ENCODE measurements at places on chromosomes 2 and 18.
A peak's percentile ranks its signal among the peaks of the same experiment; 100 is the strongest.

- no peak for DNase-seq
These were observed 206.8 kb downstream of the OTX1 start for GRCh38 chr2:63257473-63257872.

DNA sequence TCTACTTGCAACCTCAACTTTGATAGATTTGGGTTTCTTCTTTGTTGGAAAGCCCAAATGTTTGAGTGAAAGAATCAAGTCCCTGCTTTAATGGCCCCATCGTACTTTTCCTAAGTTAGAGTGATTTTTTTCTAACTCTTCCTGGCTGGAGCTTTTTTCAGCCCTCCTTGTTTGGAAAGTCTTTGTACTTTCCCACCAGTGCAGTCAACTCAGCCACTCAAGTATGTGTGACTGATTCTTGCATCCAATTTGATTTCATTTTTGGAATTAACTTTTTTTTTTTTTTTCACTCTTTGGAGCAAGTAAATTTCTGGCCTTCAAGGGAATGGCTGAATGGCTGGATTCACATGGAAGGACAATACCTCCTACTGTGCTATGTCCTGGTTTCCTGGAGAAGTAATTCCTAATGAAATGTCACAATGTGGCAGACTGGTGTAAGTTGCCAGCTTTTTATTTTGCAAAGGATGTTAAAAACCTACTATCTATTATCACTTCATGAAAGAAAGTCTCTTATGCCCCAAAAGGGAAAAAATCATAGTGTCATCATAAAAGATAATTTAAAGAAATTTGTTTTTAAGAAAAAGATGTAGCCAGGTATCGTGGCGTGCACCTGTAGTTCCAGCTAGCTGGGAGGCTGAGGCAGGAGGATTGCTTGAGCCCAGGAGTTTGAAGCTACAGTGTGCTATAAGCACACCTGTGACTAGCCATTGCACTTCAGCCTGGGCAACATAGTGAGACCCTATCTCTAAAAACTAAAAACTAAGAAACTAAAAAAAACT, 76.0 kb upstream of the ZFP36L2 start:
- no peak for DNase-seq

DNA sequence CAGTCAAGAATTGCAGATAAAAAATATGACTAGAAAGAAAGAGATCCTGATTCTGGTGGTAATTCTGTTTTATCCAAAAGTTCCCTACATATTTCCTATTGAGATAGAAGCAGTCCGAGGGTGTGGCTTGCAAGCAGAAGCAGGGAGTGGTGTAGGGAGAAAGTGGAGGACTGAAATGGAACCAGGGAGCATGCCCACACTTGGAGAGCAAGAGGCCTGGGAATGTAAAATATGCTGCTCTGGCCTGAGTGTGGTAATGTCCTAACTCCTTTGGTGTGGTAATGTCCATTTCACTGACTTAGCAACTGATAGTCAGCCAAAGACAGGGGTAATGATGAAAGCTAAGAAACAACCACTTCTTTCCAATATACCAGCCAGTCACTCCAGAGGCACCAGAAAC, 30.1 kb upstream of the FMNL2 start:
- DNase-seq = no peak

- DNase-seq = no peak
These were observed 103.0 kb upstream of the STK39 start for GRCh38 chr2:168350380-168350779.

- DNase-seq = no peak
These were observed 15.2 kb downstream of the TSPYL6 start for GRCh38 chr2:54240515-54241469.

DNA sequence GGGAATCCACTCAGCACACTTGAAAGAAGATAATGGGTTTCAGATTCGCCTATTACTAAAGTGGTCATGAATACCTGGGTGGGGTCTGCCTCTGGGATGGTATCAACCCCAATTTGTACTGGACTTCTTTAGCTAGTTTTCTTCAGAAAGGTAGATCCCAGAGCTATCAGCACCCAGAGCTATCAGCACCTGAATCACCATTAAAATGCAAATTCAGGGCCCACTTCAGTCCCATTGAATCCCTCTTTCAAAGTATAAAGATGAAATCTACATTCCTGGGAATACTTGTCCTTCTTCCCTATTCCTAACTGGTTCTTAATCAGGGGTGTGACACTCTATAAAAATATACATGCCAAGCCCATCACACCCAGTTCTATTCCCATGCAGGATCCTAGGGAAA, 914.3 kb downstream of the DCC start:
- DNase-seq = no peak

GRCh38 chr2:28499282-28499681, 3.4 kb downstream of the PLB1 start:
- no peak for DNase-seq

DNA sequence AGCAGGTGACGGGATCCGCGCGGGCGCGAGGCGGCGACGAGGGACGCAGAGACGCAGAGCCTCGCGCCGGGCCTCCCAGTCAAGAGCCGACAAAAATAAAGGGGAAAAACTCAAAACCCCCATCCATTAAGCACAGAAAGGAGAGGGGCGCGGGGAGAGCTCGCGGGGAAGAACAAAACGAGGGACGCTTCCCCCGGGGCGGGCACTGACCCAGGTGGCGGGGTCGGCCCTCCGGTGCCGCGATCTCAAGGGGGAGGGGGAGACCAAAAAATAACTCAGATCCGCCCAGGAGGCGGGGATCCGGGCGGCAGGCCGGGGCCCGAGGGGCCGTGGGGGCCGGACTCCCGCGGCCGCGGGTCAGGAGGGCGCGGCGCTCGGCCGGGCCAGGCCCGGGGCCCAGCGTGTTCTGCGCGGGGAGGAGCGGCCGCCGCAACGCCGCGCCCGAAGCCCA, 597 bp downstream of the RNF103 start:
- peak; percentile 51 for DNase-seq

DNA sequence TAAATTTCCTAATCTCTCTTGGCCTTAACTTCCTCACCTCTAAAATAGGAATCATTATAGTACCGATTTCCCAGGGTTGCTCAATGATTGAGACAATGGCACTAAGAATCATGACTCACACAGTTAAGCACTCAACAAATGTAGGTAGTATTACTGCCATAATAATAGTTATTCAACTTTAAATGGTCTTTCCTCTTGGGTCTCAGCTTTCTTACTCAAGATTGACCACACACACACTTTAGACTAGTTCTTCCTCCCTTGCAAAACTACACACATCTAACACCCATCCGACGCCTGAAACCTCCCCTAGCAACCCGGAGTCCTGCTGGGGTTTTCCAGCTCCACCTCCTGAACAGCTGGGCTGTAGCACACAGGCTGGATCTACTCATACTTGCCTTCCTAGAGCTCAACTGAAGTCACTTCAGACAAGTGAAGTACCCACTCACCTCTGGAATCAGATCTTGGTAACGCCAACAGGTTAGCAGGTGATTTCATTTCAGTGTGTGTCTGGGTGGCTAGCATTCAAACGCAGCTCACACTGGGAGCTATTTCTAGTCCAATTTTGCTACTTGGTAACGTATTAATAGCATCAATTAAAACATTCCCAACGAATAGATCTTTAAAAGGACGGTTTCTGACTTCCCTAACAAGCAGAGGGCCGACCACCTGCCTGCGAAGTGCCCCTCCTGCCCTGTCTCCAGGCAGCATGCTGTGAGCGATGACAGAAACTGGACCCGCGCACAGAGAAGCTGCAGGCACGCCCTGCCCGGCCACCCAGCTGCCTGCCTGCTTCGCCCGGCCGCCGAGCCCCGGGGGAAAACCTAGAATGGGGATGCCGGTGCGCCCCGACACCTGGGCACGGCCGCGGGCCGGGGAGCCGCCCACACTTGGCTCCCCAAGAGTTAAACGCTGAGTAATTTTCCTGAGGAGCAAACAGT, 1.1 kb downstream of the UXS1 start:
- DNase-seq = peak; percentile 86

DNA sequence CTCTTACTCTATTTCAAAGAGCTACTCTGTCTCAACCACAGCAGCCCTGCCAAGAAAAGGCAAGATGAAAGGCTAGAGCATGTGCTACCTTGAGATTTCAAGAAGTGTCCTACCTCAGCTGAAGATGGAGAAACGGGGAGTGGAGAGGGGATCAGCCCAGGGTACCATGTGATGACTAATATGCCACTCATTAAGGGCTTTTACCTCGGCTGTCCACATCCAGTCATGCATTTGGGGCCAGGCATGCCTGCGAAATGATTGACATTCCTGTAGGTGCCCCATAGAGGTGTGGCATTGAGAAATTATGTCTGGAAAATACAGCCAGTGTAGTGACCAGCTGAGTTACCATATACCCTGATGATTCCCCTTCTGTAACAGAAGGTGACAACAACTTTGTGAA, 96.1 kb downstream of the NRP2 start:
- DNase-seq = no peak

DNA sequence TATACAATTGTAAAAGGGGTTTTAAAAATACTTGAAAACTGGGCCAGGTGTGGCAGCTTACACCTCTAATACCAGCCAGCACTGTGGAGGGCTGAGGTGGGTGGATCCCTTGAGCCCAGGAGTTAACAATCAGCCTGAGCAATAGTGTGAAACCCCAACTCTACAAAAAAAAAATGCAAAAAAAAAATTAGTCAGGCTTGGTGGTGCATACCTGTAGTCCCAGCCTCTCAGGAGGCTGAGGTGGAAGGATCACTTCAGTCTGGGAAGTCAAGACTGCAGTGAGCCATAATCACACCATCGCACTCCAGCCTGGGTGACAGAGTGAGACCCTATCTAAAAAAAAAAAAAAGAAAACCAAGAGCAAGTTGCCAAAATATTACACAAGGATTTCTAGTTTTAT, 182.7 kb downstream of the UBE2E3 start:
- DNase-seq = no peak

- DNase-seq = no peak
These were observed 12.8 kb downstream of the ALPG start for GRCh38 chr2:232419245-232420072.

GRCh38 chr2:206713746-206714145, 4.5 kb downstream of the DYTN start:
- no peak for DNase-seq

DNA sequence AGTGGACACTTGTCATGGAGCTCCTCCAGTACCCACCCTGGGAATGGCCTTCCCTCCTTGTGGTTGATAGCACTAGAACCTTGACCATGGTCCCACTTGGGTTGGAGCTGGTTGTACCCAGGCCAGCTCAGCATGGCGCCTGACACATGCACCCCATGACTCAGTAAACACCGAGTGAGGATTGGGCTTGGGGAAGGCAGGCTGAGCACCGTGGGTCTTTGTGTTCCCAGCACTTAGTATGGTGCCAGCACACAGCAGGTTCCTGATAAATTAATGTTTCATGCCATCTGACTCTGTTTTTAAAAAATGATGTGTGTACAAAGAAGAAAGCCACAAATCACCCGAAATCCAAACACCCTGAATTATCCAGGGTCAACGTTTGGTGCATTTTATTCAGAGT, 69.8 kb downstream of the CIB4 start:
- DNase-seq = no peak

DNA sequence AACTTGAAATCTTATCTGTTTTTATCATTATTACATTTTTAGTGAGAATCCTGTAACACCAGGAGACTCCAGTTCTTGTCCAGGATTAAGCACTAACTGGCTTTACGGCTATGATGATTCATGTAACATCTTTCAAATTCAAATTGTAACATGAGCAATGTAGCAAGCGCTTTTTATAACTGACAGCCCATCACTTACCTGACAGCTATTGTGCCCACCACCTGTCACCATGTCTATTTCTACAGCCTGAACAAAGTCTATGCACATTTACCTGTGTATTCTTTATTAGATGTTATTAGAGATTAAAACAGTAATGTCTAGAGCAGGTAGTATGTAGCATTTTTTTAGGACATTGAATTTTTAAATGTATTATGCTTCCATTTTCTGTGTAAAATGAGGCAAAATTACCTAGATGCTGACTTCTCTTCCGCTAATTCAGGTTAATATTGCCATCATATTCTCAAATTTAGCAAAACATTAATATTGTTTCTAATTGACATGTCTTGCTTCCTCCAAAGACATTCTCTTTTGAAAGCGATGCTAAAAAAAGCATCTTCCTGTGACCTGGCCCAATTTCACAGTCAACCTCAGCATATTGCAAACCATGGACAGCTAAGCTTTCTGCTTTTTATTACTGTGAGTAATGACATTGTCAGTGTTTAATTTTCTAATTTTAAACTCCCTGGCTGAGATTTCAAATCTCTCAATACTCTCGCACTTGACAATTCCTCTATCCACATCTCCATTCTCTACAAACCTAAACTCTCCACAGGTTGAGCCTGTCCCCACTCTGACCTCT, 37.8 kb downstream of the RIT2 start:
- no peak for DNase-seq

DNA sequence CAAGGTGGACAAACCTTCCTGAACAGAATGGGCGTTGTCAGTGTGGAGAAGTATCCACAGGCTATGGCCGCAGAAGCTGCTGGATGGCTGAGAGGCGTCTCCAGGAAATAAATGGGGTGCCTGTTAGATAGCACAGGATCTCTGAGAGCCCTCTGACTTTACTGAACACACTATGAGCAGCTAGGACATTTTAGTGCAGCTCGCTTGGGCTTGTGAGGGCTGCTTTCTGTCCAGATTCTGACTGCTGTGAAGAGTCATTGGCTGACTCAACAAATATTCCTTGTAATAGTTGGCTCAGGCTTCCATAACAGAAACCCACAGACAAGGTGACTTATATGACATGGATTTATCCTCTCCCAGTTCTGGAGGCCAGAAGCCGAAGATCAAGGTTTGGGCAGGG, 100.2 kb upstream of the SNTG2 start:
- DNase-seq = no peak

DNA sequence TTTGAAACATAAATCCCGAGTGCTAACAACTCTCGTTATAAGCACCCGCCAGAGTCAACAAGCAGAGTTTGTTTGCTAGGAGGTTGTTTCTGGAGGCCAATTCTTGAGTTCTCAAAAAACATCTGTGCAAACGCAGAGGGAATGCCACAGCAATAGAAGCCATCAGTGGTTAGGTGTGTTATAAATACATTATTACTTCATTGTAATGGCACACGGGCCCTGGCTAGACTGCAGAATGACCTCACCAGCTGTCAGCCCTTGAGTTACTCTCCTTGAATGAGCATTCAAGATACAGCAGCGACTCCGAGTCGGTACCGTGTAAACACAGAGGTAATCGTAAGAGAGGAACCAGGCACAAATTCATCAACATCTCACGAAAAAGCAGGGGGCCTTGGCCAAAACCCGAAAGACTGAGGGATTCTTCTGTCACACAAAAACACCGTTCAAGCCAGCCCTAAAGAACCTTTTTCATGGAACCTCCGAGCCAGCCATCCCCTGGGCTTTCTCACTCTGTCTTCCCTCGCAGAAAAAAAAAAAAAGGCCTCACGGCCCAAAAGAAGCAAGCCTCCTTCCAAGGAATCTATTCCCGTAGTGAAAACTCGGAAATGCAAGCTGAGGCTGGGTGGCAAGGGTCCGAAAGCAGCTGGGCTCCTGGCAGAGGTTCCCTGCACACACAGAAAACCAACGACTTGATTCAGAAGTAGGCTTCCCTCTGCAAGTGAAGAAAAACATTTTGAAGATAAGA, 133.7 kb upstream of the MEIS1 start:
- DNase-seq = no peak

DNA sequence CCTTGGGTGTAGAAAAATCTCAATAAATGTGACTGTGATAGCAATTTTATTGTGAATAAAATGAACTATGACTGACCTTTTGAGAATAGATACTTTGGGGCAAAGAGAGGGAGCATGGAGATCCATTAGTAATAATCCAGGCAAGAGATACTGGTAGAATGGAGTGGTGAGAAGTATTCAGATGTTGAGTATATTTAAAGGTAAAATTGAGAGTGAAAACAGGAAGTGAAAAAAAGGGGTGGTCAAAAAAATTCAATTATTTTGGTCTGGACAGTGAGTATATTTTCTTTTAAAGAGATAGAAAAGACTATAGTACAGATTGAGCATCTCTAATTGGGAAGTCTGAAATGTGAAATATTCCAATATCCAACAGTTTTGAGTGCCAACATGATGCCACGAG, 1515.6 kb upstream of the NXPH2 start:
- DNase-seq = no peak

All from SJSA1 (cell line).